Panc1 (cell line): ENCODE measurements at places on chromosomes 11 and 22. TPM values are rescaled to one million over a fixed set of nuclear protein-coding genes. Genes with fewer than 3 reads are reported as not detected.

DNA sequence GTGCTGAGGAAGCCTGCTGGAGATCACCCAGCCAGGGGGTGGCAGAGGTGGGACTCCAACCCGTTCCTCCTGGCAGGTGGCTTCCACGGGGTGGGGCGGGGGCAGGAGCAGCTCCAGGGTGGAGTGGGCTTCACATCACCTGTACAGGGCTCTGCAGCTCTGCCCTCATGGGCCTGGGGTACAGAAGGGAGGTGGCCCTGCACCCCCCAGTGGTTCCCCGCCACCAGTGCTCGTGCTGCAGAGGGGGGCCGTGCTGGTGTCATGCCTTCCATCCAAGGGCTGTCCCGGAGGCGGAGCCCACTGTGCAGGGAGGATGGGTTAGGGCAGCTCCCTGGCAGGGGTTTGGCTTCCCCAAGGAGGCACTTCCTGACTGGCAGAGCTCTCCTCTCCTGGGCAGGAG is 76.4 kb upstream of the SHISAL1 start:
- no peaks in the 10 kb centered on the region for H3K27me3 ChIP-seq
- no peak overlapping the region for H3K27ac ChIP-seq
- no peaks in the 10 kb centered on the region for H3K4me1 ChIP-seq
- H3K4me3 ChIP-seq: no peak overlapping the region
- no peaks in the 10 kb centered on the region for H3K36me3 ChIP-seq
- no peak for DNase-seq

- H3K27me3 ChIP-seq: no peaks in the 10 kb centered on the region
- peaks cover 27% of the 10 kb centered on the region for H3K4me1 ChIP-seq
- no peak for DNase-seq
- H3K4me3 ChIP-seq: no peak overlapping the region
Observed at GRCh38 chr11:10666556-10667520, 26.7 kb downstream of the IRAG1 start.

Gene CHST1
- total RNA-seq: not detected

- H3K27me3 ChIP-seq: peaks cover 2% of the 10 kb centered on the region; the same call in 1 of the 2 replicates
- no peak overlapping the region for H3K27ac ChIP-seq
- H3K36me3 ChIP-seq: no peaks in the 10 kb centered on the region
- H3K4me1 ChIP-seq: no peaks in the 10 kb centered on the region
- no peak for DNase-seq
Observed at GRCh38 chr11:31972623-31973022, 118.3 kb upstream of the RCN1 start.

Gene PLCB3
- 41.2 TPM for total RNA-seq

Gene RAB3IL1
- total RNA-seq: 8.9 TPM

Gene SLC22A6
- total RNA-seq: not detected

Gene CTSW
- total RNA-seq: not detected

- no peaks in the 10 kb centered on the region for H3K27me3 ChIP-seq
- no peaks in the 10 kb centered on the region for H3K4me1 ChIP-seq
- H3K4me3 ChIP-seq: no peak overlapping the region
- H3K27ac ChIP-seq: no peak overlapping the region
- DNase-seq: no peak
Observed at GRCh38 chr22:50731811-50732624, 6.0 kb upstream of the ACR start.

- no peaks in the 10 kb centered on the region for H3K4me1 ChIP-seq
- no peak for DNase-seq
- H3K4me3 ChIP-seq: no peak overlapping the region
- no peaks in the 10 kb centered on the region for H3K27me3 ChIP-seq
- no peak overlapping the region for H3K27ac ChIP-seq
Observed at GRCh38 chr11:104531894-104532293, 366.4 kb downstream of the CASP12 start.

Gene PTGDR2
- not detected for total RNA-seq

DNA sequence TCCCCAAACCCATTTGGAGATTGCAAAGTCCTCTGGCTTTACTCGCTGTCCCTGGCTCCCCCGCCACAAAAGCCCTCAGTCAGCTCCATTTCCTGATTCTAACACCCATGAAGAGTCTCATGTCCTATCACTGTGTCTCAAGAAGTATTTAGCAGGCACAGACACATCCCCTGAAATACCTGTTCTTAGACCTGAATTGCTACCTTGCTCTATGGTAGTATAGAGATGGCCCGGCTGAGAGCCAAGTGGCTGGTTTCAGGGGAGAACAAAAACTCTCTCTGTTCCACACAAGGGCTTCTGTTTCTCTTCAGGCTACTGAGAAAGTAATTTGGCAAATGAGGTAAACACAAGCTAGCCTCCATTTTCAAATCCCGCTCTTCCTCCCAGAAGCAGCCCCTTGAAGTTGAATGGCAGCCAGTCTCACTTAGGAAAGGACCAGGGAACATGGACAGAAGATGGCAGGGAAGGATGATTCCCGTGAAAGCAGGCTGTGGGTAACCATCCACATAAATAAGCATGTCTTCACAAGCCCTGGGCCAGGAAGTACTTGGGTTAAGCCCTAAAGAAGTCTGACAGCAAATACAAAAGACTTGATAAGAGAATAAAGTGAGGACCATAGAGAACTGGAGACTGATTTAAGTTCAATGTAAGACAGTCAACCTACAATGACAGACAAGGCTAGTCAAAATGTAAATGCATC is 137.8 kb downstream of the C11orf58 start:
- no peaks in the 10 kb centered on the region for H3K27me3 ChIP-seq
- DNase-seq: no peak
- no peak overlapping the region for H3K27ac ChIP-seq
- no peaks in the 10 kb centered on the region for H3K4me1 ChIP-seq
- no peaks in the 10 kb centered on the region for H3K36me3 ChIP-seq
- no peak overlapping the region for H3K4me3 ChIP-seq

- no peak overlapping the region for H3K4me3 ChIP-seq
- no peaks in the 10 kb centered on the region for H3K27me3 ChIP-seq
- no peaks in the 10 kb centered on the region for H3K36me3 ChIP-seq
- no peak for DNase-seq
Observed at GRCh38 chr22:44736581-44737405, 15.6 kb upstream of the ARHGAP8 start.

DNA sequence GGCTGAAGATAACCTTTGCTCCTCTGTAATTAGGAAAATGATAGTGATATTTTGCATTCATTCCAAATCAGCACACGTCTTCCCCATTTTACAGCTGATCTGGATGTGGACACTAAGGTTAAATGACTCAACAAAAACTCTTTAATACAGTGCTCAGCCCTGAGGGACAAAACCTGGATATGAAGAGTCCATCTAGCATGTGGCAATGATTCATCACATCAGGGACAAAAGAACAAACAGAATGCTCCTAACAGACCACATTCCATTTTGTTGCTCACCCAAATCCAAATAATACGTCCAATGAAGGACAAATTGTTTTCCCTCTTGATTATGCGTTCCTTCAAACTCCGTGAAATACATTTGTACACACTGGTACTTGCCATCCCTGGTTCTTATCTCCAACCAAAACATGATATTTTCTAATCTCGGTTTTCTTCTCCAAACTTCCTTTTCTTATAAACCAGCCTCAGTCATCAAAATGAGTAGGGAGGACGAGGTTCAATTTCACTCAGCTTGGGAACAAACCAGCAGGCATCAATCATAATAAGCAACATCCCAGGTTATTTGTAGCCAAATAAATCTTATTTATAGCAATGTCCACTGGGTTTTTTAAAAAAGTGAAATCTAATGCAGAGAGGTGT is 53.7 kb upstream of the MTMR2 start:
- no peaks in the 10 kb centered on the region for H3K27me3 ChIP-seq
- H3K4me3 ChIP-seq: no peak overlapping the region; the same call in 1 of the 2 replicates
- H3K36me3 ChIP-seq: no peaks in the 10 kb centered on the region
- H3K4me1 ChIP-seq: peaks cover 21% of the 10 kb centered on the region
- peak; percentile 76 for DNase-seq

DNA sequence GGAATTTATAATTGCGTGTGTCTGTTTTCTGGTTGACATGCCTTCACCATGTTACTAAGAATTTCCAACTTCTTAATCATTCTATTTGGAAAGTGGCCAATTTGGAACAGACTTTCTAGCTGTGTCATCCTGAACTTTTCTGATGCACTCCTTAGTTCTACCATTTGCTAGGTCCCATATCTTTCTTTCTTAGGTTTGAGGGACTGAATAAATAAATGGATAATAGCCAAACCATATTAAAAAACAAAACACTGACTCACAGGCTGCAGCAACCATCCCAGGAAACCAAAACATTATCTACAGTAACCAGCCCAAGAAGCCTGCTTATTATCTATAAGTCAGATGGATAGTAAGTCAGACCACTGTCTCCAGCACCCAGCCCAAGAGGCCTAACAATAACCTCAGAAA is 57.5 kb upstream of the PLET1 start:
- no peaks in the 10 kb centered on the region for H3K4me1 ChIP-seq
- no peak overlapping the region for H3K4me3 ChIP-seq
- H3K36me3 ChIP-seq: no peaks in the 10 kb centered on the region
- DNase-seq: no peak
- H3K27ac ChIP-seq: no peak overlapping the region
- H3K27me3 ChIP-seq: peaks cover 2% of the 10 kb centered on the region; the same call in 1 of the 2 replicates

Gene ZNRD2
- 61.2 TPM for total RNA-seq

Gene PRAME
- total RNA-seq: 68.4 TPM

Gene MLC1
- not detected for total RNA-seq

DNA sequence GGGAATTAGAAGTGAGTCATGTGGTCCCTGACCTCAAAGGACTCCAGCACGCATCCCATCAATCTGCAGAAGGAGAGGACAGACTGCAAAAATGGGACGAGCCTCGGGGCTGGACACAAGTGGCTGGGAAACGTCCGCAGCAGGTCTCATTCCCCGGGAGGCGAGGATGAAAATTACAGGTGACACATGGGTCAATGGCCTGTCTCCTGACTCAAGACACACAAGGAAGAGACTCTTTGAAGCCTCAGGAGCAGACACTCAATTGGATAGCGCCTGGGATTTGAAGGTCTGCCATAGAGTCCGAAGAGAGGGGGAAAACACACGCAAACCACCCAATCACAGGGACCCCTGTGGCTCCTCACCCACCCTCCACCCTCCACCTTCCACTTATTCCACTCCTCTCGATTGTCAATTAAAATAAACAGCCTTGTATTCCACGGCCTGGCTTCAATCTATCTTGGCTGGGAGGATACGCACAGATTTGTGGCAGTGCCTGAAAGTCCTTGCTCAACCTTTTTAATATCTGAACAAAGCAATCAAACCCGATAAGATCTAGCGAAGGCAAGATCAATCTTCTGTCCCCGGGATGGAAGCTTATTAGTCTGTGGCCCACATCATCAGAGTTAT is 101.8 kb upstream of the CADM1 start:
- no peak overlapping the region for H3K27ac ChIP-seq
- no peaks in the 10 kb centered on the region for H3K27me3 ChIP-seq
- no peak overlapping the region for H3K4me3 ChIP-seq
- H3K4me1 ChIP-seq: no peaks in the 10 kb centered on the region
- no peak for DNase-seq

- peaks cover 35% of the 10 kb centered on the region for H3K4me1 ChIP-seq
- no peaks in the 10 kb centered on the region for H3K27me3 ChIP-seq
- peak; percentile 72 for DNase-seq
- H3K27ac ChIP-seq: peak overlapping the region; percentile 95
Observed at GRCh38 chr11:35040221-35040942, 98.6 kb upstream of the CD44 start.

- H3K4me3 ChIP-seq: no peak overlapping the region
- H3K4me1 ChIP-seq: peaks cover 11% of the 10 kb centered on the region
- no peaks in the 10 kb centered on the region for H3K36me3 ChIP-seq
- H3K27ac ChIP-seq: no peak overlapping the region
- no peaks in the 10 kb centered on the region for H3K27me3 ChIP-seq
- DNase-seq: no peak
Observed at GRCh38 chr11:10653261-10653660, 40.3 kb downstream of the IRAG1 start.

DNA sequence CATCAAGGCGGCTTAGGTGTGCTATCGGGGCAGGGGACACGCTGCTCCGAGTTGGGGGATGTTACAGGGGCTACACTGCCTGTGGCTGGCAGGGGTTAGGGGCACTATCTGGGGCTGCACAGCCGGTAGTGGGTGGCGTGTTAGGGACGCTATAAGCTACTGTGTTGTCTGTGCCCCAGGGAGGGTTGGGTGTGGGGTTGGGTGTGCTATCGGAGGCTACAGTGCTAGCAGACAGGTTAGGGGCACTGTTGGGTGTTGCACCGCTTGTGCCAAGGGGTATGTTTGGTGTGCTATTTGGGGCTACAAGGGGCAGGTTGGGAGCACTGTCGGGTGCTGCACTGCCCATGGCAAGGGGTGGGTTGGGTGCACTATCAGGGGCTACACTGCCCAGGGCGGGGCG is 120.2 kb upstream of the VPREB1 start:
- no peaks in the 10 kb centered on the region for H3K36me3 ChIP-seq
- no peak overlapping the region for H3K4me3 ChIP-seq
- H3K27me3 ChIP-seq: no peaks in the 10 kb centered on the region
- no peak for DNase-seq
- no peak overlapping the region for H3K27ac ChIP-seq

DNA sequence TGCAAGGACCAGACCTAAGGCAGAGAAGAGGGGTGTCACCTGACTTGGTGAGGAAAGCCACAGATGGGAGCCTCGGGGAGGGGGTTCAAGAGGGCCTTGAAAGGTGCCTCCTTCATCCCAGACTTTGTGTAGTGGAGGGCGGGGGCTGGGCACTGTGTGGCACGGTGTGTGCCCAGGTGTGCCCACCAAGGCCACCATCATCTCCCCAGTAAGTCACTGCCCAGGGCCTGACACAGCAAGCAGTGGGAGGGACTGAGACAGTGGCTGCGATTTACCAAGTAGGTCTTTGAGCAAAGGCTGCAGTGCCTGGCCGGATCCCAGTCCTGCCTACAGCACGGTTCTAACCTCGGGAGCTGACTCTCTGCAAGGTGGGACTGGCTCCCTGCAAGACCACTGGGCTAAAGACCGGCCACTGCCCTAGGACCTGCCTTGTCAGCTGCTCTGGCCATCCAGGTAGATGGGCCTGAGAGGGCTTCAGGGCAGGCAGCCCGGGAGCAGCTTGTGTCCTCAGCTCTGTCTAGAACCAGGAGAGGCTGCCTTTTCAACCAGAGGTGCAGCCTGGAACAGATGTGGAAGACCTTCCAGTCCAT is 1.4 kb downstream of the OSM start:
- no peak overlapping the region for H3K27ac ChIP-seq
- no peak overlapping the region for H3K4me3 ChIP-seq
- no peak for DNase-seq
- no peaks in the 10 kb centered on the region for H3K36me3 ChIP-seq
- peaks cover 5% of the 10 kb centered on the region for H3K4me1 ChIP-seq
- no peaks in the 10 kb centered on the region for H3K27me3 ChIP-seq

Gene TTC36
- total RNA-seq: 1.2 TPM

Gene EFCAB6
- 0.21 TPM for total RNA-seq

GRCh38 chr11:13949876-13950275 is 12.6 kb upstream of the SPON1 start:
- H3K27ac ChIP-seq: no peak overlapping the region
- H3K36me3 ChIP-seq: no peaks in the 10 kb centered on the region
- H3K4me3 ChIP-seq: no peak overlapping the region
- H3K4me1 ChIP-seq: no peaks in the 10 kb centered on the region

GRCh38 chr11:109644152-109644551 is 222.2 kb downstream of the C11orf87 start:
- no peaks in the 10 kb centered on the region for H3K36me3 ChIP-seq
- no peak overlapping the region for H3K27ac ChIP-seq
- H3K4me3 ChIP-seq: no peak overlapping the region
- H3K27me3 ChIP-seq: no peaks in the 10 kb centered on the region
- H3K4me1 ChIP-seq: no peaks in the 10 kb centered on the region

Gene ANGPTL5
- total RNA-seq: not detected
